ENCODE measurements at places on chromosomes 1 and 21.

DNA sequence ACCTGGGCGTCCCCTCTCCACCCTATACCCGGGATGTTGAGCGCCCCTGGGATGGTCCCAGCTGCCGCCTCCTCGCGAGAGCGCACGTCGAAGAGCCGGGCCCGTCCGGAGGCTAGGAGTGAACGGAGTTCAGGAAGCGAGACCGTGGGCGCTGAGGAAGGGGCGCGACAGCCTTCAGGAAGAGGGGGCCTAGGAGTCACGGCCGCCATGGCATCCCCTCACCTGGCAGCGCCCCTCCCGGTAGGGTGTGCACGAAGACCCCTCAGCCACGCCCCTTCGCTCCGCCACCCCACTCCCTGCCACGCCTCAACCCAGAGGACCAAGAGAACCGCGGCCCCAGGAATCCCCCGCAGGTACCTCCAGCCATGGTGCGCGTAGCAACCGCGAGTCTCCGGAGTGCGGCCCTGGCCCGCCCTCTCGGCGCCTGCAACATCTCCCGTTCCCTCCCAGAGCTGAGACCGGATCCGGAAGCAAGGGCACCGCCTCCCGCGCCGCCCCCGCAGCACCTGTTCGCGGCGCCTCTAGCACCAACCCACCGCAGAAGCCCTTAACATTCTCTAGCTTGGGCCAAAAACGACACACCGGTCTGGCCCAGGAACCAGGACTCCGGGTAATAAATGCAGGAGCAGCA lies at the start of gene TSTD1:
TSTD1 (minus strand) TSS at position 442 of the 631 bp plus-strand sequence; CDS start at position 367, 75 bp downstream.
- peak; percentile 76 for DNase-seq

DNA sequence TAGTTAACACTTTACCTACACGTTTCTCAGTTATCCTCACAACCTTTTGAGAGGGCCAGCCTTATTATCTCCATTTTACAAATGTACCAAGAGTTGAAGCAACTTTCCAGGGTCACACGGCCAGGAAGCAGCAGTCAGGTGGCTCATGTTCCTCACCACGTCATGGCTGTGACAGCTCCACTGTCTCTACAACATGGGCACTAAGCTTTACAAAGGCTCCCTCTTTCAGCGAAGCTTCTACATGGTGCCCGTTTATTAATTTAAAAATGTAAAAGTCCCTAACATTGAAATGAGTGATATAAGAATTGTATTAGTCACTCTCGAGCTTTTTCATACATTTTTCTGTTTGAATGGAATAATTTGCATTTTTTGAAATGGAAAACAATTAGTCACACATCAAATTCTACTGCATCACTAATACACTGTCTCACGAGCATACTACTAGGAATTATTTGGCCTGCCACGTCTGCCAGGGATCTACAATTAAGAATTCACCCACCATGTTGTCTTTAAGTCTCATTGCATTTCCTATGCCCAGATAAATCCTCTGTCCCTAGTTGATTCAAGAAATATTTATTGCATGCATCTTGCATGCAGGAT lies 28.4 kb upstream of the LIN9 start:
- DNase-seq = no peak

DNA sequence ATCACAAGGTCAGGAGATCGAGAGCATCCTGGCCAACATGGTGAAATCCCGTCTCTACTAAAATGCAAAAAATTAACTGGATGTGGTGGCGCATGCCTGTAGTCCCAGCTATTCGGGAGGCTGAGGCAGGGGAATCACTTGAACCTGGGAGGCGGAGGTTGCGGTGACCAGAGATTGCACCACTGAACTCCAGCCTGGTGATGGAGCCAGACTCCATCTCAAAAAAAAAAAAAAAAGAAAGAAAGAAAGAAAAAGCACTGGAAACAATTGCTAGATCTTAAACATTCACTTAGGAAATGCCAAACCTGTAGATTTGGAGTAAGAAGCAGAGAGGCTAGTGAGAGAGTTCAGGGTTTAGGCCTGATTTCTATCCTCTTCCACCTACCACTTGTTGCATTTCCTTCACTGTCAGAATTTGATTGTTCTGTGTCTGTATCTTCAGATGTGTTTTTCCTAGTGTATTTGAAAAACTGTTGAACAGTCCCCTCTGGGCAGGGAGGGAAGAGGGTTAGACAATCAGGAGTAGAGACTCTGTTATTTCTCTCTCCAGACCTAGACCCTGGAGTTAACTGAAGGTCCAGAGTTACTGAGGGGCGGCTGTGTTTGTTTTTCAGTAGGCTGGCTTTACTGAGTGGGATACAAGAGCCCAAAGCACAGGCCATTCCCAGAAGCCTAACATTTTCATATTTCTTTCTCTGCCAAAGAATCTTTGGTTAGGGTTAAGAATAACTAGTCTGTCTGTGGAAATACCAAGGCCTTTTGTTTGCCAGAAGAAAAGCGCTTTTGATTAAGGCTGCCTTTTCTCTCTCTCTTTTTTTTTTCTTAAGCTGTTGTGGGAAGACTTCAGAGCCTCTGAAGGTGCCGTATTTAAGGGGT lies 31.1 kb upstream of the MACF1 start:
- no peak for DNase-seq

- DNase-seq = no peak
Observed at GRCh38 chr1:198187973-198188588, 31.3 kb downstream of the NEK7 start.

GRCh38 chr1:219322766-219323165 lies 149.1 kb downstream of the LYPLAL1 start:
- DNase-seq = no peak

DNA sequence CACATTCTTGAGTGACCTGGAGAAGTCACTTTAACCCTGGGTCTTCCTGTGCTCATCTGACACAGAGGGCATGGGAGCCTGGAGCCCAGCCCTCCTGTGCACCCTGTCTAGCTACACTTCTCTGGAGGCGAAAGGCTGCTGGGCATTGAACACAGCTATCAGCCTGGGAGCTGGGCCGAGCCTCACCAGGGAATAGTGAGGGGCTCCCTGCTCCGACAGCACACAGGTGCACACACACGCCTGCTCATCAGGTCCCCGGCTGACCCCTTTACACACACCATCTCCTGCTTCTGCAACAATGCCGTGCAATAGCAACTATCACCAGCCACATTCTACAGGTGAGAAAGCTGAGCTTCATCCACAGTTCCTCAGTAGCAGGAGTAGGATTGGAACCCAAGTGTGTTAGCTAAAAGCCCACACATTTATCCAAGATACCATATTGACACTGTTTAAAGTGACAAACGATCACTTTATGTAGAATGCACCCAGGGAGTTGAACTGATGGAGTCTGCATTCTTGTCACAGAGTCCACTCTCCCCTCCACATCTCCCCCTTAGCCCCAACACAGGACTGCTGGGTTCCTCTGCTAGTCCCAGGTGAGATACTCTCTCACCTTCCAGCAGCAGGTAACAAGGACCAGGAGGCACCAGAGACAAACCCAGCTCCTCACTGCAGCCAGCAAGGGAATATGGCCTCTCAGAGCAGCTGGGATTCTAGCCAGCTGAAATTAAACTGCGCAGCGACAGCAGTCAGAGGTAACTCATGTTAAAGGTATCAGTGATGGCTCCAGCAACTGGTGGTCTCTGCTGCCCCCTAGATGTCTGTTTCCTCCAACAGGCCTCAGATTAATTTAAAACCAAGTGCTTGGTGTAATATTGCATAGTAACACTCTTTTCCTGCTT lies 18.3 kb upstream of the CAPN8 start:
- DNase-seq = peak; percentile 91

DNA sequence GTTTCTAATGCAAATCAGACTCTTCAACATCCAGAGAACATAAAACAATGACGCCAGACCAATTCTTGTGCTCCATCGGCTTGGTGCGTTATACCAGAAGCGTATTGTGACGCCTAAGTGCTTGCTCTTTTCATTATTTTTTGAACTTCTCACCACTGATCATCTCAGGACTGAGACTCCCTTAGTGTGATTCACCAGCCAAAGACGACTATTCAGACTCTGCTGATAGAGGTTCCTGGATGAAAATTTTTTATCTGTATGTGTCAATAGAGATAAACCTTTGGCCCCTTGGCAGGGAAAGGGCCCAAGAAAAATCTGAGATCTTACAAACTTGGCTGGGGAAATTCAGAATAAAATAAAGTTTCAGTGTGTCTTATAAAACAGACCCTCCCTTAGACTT lies 856 bp upstream of the GREM2 start:
- DNase-seq = no peak

DNA sequence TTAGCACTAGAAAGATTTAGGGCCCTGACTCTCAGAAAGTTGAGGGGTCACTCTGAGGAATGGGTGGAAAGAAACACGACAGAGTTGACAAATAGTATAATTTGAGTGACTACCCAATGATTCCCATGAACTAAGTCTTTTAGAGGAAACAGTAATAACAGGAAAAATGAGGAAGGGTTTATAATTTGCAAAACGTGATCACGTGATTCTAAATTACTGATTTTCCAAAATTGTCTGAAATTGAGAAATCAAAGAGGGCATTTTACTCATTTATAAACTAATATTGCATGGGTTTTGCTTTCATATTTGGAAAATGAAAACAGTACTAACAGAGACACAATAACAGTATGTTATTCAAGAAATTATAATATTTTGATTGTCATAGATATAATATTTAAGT lies 1335.7 kb downstream of the PLA2G4A start:
- DNase-seq = no peak

DNA sequence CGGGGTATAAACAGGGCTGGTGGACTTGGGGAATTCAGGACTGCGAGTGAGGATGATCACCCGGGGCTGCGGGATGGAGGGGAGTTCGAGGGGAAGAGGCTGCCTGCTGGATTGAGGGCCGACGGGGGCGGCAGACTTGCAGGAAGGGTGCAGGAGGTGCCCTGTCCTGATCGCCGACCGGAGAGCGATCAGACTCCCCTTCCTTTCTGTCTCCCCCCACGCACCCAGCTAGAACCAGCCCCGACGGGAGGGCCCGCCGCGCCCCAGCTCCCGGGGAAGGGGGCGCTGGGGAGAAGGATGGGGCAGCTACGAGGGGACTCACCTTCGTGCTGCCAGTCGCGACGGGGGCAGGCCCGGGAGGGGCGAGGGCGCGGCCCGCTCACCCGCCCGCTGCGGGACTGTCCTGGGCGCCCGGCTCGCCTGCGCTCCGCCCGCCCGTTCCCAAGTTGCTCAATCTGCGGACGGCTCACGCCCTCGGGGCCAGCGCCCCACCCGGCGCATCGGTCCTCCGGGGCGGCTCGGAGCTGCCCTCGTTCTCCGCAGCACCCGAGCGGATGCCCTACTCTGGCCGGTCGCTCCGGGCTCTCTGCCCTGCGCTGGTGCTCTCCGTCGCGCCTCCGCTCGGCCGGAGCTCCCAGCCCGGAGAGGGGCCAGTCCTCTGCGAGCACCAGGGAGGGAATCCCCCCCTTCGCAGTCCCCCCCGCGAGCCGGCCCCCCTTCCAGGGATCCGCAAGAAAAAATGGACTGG lies at the start of gene RSPO1:
RSPO1 (minus strand) TSS at position 649 of the 748 bp plus-strand sequence. CDS start 5,231 bp downstream, outside the sequence.
- peak; percentile 66 for DNase-seq
